ENCODE measurements at places on chromosomes 11 and 22.

GRCh38 chr11:86174101-86175046, 70.2 kb upstream of the EED start:
- DNase-seq: no peak

GRCh38 chr11:10664496-10664895, 29.1 kb downstream of the IRAG1 start:
- no peak for DNase-seq

DNA sequence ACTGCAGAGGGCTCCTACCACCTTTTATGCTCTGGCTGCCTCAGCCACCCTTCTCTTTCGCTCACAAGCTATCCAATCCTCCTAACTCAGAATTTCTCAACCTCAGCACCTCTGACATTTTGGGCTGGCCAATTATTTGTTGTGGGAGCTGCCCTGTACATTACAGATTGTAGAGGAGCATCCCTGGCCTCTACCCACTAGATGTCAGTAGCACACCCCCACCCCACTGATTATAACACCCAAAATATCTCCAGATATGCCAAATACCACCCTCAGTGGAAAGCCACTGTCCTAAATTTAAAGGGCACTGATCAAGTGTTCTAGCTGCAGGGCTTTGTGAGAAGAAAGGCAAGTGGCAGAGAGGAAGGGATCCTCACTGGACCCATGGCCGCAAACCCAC, 443.1 kb downstream of the SOX6 start:
- DNase-seq: no peak

DNA sequence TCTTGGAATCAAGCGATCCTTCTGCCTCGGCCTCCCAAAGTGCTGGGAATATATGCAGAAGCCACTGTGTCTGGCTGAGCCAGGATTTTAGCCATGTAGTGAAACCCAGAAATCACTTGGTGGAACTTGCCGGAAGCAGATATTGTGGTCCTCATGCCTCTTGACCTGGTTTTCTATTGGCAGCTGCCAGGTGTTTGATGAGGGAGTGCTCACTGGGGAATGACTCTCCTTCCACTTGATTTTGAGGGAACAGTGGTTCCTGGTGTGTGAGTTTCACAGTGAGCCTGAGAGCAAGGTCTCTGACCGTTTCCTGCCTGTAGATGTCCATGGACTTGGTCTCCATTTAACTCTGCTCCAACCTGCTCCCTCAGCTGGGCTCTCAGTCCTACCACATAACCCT, 34.7 kb upstream of the ELF5 start:
- DNase-seq: no peak

GRCh38 chr11:70671083-70671482, 272.8 kb downstream of the CTTN start:
- no peak for DNase-seq

- DNase-seq: no peak
These were observed at the start of gene GUCY1A2 for GRCh38 chr11:107018219-107018901. Gene GUCY1A2, minus strand, starts transcription at chr11:107018476. Its CDS starts 421 bp downstream, at chr11:107018055.

- no peak for DNase-seq
These were observed 72.9 kb downstream of the ZBTB16 start for GRCh38 chr11:114132417-114132816.

DNA sequence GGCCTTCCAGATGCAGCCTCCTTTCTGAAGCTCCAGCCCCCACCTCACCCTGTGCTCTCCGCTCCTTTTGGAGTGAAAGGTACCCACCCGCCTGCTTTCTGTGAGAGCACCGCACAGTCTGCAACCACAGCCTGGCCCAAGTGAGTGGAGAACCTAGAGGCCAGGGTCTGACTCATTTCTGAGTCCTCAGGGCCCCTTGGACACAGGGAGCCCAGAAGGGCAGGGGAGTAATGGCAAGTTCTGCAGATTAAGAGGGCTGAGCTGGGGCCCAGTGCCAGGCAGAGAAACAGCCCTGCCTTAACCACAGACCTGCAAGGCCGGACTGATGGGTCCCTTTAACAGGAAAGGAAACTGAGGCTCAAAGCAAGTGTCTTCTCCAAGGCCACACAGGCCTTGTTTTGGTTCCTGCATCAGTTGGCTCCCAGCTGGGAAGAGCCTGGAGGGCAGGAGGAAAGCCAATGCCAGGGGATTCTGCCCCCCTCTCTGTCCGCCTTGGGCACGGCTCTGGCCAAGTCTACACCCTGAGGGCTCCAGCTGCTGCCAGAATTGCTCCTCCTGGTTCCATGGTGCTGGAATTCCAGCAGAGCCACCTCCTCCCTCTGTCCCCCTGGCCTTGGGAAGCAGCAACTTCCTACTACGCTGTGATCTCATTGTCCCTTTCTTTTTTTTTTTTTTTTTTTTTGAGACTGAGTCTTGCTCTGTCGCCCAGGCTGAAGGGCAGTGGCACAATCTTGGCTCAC, 55.1 kb downstream of the CYTH4 start:
- no peak for DNase-seq

DNA sequence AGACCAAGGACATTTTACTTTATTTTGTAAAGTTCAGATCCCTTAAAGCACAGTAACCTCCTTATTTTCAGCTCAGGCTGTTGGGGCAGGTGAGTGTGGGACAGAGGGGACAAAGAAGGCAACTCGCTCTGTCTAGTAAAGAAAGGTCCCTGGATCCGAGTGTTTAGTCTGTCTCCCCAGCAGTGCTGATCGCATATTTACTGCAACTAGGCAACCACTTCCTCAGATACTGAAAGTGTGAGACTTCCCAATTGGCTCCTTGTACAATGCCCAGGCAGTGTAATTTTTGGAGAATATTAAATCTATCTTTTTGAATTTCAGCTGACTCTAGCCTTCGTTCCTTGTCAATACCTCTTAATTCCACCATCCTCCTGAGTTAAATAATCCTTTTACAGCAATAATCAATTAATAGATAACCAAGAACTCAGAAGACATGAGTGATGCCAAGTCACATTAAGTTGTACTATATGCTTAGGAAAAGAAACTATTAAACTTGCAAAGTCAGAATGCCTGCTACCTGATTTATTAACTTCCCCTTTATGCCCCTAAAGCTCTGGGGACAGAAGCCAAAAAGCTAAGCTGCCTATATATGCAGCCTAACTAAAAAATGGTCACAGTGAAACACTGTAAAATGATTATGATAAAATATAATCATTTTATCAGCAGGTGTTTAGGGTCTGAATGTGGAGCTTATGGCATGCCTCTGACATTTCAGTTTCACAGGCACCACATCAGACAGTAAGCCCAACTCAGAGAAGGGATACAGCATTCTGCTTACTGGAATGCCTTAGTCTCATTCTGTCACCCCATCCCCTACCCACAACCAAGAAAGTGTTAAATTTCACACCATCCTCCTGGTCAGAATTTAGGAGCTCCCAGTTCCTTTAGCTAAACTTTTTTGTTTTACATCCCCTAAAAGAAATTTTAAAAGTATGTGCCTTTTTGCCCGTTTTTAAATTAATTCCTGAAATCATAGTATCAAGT, 138.7 kb downstream of the TRIM44 start:
- DNase-seq: peak; percentile 28
